ENCODE measurements at places on chromosomes 1 and 21.

DNA sequence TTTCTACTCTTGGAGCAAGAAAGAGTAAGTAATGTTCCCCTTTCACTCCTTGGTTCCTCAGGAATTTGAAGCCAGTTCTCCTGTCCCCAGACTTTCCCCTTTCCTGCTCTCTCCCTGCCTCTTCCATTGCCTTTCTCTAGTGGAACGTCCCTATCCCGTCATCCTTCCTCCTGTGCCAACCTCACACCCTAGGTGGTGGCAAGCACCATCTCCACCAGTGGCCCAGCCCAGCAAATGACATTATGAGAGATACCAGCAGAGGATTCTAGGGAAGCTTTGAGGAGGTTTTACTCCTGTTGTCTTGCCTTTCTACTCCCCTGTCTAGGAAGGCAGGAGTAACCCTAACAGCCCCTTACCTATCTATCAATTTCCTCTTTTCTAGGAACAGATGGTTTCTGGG lies 8.1 kb upstream of the TACSTD2 start:
- H3K36me3 ChIP-seq, result no peaks in the 10 kb centered on the region
- no peak overlapping the region for H3K27ac ChIP-seq
- no peaks in the 10 kb centered on the region for H3K4me1 ChIP-seq

GRCh38 chr1:91622616-91623015 lies 122.0 kb downstream of the CDC7 start:
- no peaks in the 10 kb centered on the region for H3K36me3 ChIP-seq
- no peak overlapping the region for H3K27ac ChIP-seq
- no peaks in the 10 kb centered on the region for H3K4me1 ChIP-seq
- peaks cover 3% of the 10 kb centered on the region for H3K27me3 ChIP-seq

- H3K4me3 ChIP-seq, result no peak overlapping the region
- H3K36me3 ChIP-seq, result no peaks in the 10 kb centered on the region
- no peak for DNase-seq
- H3K27ac ChIP-seq, result no peak overlapping the region
- H3K27me3 ChIP-seq, result no peaks in the 10 kb centered on the region
Observed at GRCh38 chr1:65910432-65910831, 117.7 kb downstream of the PDE4B start.

GRCh38 chr1:237237721-237238120 lies 195.7 kb downstream of the RYR2 start:
- H3K4me3 ChIP-seq, result no peak overlapping the region
- no peaks in the 10 kb centered on the region for H3K4me1 ChIP-seq
- H3K27ac ChIP-seq, result no peak overlapping the region
- DNase-seq, result no peak

DNA sequence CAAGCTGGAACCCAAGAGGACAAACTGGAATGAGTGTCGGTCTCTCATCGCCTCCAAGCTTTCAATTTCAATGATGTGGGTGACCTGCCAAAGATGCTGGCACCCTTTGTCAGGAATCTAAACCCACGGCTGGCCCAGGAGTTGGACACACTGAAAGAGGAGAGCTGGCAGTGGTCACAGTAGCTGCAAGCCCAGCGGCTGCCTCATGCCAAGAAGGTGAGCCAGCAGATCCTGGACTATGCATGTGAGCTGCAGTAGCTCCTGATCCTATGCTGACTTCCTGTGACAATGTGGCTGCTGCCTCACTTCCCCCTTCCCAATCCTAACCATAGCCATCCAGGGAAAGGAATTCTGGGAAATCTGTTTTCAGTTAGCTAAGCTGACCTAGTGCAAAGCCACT lies 117.0 kb upstream of the VAV3 start:
- H3K4me3 ChIP-seq, result no peak overlapping the region
- no peak overlapping the region for H3K27ac ChIP-seq
- no peaks in the 10 kb centered on the region for H3K36me3 ChIP-seq
- no peaks in the 10 kb centered on the region for H3K27me3 ChIP-seq
- DNase-seq, result no peak
- peaks cover 41% of the 10 kb centered on the region for H3K4me1 ChIP-seq

Measured in B cell (primary cell).